ENCODE measurements at places on chromosomes 1 and 21.

GRCh38 chr1:66119148-66119547, 326.5 kb downstream of the PDE4B start:
- no peak for DNase-seq

- DNase-seq, result no peak
Observed at GRCh38 chr1:93738926-93739325, 57.3 kb upstream of the BCAR3 start.

- DNase-seq, result peak; percentile 44
Observed at GRCh38 chr1:227125929-227126545, 185.9 kb downstream of the COQ8A start.

DNA sequence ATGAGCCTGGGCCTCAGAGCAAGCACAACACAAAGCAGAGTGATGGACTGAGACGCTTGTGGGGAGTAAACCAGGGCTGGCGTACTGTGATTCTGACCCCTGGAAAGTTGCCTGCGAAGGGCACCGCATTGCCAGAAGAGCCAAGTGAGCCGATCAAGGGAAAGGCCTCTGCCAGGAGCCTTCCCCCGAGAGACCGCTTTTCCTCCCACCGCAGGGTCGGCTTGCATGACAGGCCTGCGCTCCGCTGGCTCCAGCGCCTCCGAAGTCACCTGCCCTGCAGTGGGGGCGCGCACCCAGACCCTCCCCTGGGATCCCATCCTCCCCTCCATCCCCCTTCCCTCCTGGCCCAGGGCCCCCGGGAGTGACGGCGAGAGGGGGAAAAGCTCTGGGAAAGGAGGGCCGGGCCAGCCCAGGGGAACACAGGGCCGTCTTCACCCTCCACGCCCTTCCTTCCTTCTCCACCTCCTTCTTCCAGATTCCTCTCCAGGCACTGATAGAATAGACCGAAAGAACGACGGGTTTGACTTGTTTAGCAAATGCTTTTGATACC, 165.0 kb downstream of the TRIM33 start:
- DNase-seq, result peak; percentile 77

DNA sequence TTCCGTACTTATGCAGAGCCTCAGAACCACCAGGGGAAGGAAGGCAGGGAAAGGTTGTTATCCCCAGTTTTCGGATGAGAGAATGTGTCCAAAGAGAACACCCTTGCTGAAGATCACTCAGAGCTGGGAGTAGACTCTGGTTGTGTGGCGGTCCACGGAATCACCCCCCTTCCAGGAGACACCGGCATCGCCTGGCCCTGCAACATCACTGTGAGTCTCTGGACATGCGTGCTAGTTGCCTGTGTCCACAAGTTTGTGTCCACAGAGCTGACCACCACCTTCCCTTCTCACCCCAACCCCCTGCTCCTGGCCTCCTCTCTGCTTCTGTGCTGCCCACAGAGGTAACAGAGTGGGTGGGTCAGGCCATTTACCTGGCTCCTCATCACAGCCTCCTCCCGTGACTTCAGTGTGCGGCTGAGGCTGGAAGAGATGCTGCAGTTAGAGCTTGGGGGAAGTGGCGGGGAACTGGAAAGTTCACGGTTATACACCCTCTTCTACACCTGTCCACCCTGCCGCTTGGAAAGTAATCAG, 7.3 kb downstream of the MYBPH start:
- no peak for DNase-seq

DNA sequence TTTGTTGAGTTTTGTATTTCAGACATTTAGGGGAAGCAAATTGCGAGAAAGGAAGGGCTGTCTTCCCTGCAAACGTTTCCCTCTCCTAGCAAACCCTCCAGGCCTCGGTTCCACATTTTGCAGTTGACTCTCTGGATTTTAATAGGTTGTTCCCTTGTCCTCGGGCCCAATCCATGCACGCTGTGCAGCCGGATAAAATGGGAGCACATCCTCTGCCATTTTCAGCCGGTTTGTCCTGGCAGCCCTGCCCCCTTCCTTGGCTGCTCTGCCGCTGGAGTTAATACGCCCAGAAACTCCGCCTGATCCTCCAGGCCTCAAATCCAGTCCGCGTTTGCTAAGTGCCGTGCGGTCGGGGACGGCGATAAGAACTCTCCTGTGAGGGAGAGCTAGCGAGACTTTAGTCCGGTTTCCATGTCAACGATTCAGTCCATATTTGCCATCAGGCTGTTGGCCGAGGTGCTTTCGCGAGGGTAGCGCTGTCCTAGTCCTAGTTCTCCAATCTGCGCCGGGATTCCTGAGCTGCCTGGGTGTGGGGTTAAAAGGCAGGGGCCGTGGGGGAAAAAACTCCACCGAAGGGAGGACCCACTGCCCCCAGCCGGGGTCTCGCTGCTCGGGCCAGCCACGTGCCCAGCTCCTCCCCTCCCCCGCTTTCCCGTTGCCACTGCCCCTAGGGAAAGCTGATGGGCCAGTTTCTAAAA, 2.9 kb upstream of the ARID1A start:
- peak; percentile 97 for DNase-seq

DNA sequence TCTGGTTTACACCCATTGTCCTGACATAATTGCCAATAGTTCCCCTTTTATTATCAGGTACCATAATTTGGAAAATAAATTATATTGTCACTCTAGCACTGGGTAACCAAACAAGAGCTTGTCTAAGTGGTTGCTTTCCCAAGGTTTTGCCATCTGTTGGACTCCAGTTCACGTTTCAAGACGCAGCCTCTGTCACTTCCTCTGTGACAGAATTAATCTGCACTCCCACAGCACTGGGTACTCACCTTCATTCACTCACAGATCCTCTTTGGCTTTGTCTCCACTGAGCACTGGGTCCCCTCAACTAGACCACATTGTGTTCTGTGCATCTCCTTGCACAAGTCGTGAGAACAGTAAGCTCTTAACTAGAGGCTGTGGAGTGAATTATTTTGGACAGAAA, 123.6 kb upstream of the JUN start:
- no peak for DNase-seq

DNA sequence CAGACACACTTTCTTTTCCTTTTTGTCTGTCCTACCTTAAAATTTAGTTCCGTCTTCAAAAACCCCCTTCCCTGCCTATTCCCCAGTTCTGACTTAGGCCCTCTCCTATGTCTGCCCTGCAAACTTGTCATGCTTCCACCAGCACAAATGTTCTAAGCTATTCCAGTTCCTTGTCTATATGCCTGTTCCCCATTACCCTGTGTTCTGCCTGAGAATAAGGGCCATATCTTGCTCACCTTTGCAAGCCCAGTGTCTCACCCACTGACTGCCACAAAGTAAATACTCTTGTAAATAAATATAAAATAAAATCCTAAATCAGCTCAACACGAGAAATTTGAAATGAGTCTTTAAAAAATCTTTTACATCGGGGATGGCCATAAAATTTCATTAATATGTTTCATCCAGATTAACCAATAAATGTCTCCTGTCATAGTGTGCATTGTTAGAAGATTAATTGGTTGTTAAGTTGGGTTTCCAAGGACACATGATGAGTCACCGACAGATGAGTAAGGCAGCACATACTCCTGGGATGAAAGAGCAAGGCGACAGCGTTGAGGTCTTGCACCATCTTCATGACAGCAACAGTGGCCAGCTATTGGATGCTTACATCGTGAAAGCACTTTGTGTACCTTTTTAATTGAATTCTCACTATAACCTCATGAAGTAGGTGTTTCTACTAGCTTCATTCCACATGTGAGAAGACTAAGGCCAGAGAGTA, 92.6 kb upstream of the NGF start:
- no peak for DNase-seq

DNA sequence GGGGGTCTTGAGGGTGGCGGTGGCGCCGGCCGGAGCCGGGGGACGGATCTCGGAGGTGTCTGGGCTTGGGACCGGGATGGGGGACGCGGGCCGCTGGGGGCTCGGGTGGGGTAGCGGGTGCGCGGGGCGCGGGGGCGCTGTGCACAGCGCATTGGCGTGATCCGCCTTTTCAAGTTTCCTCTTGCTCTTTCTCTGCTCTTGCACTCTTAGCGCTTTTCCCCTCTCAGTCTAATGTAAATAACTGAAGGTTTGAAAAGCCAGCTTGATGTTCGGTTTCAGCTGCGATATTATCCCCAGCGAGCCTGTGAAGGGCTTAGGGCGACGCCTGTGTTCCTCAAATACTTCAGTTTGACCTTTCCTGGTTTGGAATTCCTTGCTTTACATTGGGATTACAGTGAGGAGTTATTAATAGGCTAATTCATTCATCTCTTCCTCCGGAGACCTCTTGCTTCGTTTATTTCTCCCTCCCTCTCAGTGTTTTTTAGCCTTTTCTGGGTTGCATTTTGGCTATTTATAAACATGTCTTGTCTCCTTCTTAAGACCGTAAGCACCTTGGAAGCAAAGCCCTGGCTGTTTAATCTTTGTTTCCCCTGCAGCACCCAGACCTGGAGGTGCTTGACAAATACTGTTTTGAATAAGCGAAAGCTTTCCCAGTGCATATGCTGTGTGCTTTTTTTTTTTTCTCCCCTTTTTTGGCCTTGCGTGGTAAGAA, 693 bp downstream of the RAB4A start:
- DNase-seq, result no peak

DNA sequence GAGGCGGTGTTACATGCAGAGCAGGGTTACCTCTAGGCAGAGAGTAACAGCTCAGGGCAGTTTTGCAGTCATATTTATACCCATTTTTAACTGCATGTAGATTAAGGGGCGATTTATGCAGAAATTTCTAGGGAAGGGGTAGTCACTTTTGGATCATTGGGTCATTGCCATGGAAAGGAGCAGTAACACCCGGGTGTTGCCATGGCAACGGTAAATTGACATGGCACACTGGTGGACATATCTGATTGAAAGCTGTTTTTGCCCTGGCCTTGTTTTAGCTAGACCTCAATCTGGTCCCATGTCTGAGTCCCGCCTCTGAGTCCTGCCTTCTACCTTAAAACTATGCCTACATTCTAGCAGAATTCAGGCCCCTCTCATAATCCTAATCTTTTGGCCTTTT, 11.8 kb upstream of the USP1 start:
- no peak for DNase-seq

DNA sequence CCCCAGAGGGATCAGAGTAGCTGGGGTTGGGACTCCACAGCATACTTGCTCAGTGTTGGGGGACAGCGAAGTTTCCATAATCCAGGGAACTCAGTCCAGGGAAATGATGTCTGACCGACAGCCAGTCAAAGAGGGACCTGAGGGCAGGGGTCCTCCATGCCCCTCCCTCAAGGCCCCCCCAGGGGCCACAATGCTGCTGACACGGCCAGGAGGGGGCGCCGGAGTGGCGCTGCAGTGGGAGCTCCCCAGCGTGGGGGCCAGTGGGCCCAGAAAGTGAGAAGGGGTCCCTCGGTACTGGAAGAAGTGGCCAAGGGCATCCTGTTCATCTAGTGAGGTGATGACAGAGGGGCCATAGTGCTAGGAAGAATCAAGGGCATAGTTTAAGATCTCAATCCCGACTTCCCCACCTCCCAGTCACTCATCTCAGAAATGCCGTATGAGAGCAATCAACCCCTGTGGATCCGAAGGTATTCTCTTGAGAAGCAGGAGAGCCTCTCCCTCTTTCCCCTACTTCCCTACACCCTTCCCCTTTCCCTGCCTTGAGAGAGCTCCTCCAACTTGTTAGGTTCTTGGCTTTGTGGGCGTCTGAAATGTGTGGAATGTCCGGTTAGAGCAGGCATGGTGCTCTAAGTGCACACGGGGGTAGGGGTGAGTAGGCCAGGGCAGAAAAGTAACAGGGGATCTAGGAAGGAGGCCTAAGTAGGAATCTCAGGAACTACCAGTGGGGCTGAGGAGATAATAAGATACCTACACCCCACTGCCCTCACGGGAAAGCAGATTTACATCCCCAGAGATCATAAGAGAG, 4.1 kb downstream of the NUDT17 start:
- no peak for DNase-seq

- DNase-seq, result no peak
Observed at GRCh38 chr1:53500204-53501064, 41.2 kb downstream of the DMRTB1 start.

GRCh38 chr21:34072145-34073031, 990 bp upstream of the MRPS6 start:
- no peak for DNase-seq

DNA sequence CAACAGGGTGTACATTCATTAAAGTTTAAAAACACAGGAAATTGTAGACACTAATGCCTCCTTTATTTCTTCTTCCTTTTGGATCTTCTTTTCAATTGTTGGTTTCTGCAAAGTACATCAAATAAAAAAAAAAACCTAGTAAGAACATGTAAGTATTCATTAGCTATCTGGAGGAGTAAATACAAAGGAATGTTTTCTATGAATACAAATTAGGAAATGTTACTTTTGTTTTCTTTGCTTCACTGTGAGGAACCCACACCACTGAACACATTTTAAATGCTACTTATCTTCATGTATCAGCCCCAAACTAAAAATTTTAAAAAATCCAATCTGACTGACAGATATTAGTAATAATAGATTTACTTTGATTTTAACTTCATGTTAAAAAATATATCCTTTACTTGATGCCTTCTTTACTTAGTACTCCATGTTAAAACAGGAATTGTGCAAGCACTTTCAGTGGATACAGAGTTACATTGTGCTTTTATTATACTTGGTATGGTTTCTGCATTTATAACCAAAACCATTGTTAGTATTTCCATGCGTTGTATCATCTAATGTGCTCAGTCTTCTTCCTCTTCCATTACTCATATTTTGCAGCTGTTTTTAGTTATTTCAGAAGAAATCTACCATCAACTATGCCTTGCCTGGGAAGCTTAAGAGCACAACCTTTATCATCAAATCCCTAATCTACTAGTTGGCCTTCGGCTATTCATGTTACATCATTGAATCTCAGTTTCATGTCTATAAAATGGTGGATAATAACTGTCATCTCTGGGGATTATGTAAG, 236.9 kb upstream of the DPYD start:
- DNase-seq, result no peak

DNA sequence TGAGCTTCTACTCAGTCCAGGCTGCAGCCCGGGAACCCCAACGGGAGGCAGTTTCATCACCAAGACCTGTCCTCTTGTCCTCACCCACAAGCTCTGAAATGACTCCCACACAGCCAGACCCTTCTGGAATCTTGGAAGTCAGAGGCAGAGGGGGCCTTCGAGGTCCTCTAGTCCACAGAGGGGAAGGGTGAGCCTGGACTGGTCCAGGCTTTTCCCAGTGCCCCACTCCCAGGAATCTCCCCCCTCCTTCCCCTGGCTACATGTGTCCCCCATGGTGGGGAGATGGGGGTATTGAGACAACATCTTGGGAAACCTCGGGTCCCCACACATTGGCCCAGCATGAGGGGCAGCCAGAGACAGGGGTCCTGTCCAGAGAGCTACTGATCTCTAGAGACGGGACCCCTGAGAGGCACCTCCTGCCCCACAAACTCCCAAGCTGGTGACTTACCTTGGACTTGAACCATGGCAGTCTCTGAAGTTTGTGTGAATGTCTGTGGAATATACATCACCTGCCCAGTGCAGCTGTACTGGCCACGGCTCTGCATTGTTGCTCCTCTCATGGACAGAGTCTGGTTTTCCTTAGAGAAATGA, 19.4 kb upstream of the SLAMF9 start:
- no peak for DNase-seq

- no peak for DNase-seq
Observed at GRCh38 chr1:160633330-160633903, 13.4 kb downstream of the SLAMF1 start.

GRCh38 chr1:27102707-27103468, 52.0 kb downstream of the SLC9A1 start:
- DNase-seq, result peak; percentile 88
